ENCODE measurements at places on chromosomes 6 and 20.

- no peak for DNase-seq
These were observed 59.4 kb upstream of the DOK5 start for GRCh38 chr20:54415967-54416366.

GRCh38 chr6:4941782-4942672 lies 61.8 kb downstream of the RPP40 start:
- no peak for DNase-seq

GRCh38 chr6:22972771-22973170 lies 403.4 kb downstream of the HDGFL1 start:
- no peak for DNase-seq

DNA sequence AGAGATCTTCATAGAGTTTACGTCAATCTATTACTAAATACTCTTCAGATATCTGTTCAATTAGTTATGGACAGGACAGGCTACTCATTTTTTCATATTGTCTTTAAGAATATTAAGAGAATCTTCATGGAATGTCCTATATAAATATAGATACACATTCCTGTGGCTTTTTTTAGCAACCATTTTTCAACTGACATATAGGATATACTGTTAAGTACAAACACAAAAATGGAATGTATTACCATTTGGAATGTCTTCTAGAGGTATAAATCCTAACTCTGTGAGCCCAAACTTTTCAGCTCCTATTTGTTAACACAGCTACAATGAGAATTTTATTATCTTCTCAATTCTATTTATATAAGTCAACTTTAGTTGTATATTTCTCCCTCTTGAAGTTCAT lies 239.6 kb upstream of the DEFB112 start:
- no peak for DNase-seq

DNA sequence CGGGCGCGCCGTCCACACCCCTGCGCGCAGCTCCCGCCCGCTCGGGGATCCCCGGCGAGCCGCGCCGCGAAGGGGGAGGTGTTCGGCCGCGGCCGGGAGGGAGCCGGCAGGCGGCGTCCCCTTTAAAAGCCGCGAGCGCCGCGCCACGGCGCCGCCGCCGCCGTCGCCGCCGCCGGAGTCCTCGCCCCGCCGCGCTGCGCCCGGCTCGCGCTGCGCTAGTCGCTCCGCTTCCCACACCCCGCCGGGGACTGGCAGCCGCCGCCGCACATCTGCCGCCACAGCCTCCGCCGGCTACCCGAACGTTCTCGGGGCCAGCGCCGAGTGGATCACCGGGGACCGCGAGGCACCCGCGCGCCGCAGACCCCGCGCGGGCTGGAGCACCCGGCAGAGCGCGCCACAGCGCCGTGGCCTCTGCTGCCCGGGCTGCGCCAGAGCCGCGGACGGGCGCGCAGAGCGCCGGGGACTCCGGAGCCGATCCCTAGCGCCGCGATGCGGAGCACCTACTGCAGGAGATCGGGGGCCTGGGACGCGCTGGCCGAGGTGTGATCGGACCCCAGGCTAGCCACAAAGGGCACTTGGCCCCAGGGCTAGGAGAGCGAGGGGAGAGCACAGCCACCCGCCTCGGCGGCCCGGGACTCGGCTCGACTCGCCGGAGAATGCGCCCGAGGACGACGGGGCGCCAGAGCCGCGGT lies at the start of gene BMP2:
BMP2 (plus strand) TSS at position 151 of the 692 bp plus-strand sequence. CDS start 2,441 bp downstream, outside the sequence.
- DNase-seq, result peak; percentile 54

GRCh38 chr6:23448281-23448680 lies 677.7 kb upstream of the NRSN1 start:
- no peak for DNase-seq

DNA sequence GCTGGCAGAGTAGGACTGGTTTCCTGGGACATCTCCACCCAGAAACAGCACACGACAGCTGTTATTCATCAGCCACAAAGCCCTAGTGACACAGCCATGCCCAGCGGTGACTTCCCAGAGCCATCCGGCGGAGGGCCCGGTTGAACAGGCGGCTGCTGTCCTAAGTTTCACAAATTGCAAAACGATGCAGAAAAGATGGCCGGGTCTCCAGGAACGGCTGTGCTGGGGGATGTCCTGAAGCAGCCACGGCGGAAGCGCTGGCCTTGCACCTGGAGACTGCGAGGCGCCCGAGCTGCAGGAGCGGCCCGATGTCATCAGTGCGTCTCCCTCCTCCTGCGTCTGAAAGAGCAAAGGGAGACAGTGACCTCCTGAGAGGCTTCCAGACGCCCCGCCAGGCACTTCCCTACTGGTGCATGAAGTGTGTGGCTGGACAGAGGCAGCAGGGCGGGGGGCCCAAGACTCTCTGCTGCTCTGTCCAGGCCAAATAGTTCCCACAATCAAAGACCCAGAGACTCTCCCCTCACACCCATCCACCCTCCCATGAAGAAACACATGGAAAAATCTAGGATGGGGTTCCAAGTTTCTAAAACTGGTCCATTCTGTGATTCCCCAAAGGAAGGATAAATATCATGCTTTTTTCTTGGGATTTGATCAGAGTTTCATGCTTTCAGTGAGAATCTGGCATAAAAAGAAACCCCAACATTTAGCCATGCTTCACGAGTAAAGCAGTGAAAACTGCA lies 44.0 kb downstream of the SSR1 start:
- DNase-seq, result no peak

- DNase-seq, result no peak
These were observed 592.3 kb downstream of the PKHD1 start for GRCh38 chr6:51495096-51495495.

DNA sequence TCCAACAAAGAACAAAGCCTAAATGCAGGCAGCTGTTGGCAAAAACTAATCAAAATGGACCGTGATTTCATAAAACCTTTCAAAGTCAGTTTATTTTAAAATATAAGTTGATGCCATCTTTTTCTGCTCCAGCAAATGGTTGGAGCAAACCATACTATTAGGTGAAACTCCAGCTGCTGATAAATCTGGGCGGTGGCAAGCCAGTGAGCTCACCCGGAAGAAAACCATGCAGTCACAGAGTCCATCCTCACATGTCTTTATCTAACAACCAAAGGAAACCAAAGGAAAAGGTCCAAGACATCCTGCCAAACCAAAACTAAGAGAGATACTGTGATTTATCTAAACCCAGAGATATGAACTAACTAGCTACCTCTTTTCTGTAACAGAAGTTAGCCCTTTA lies 72.6 kb downstream of the HIVEP2 start:
- DNase-seq, result no peak

- DNase-seq, result no peak
These were observed 71.2 kb downstream of the KIAA0319 start for GRCh38 chr6:24574809-24575208.

DNA sequence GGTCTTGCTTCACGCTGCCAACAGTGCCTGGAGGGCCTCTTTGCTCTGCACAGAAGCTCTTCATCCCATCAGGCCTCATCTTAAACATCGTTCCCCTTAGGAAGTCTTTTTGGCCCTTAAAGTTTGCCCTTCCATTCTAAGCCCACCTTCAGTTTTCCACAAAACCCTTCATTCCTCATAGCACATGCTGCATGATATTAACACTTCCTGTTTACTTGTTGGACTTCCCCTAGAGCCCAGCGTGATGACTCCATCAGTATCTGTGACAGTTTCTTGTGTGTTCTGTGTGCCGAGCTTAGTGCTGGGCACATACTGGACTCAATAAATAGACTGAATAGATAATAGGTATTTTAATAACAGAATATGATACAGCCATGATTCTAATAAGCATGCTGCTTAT lies 2.2 kb downstream of the NT5DC1 start:
- no peak for DNase-seq

DNA sequence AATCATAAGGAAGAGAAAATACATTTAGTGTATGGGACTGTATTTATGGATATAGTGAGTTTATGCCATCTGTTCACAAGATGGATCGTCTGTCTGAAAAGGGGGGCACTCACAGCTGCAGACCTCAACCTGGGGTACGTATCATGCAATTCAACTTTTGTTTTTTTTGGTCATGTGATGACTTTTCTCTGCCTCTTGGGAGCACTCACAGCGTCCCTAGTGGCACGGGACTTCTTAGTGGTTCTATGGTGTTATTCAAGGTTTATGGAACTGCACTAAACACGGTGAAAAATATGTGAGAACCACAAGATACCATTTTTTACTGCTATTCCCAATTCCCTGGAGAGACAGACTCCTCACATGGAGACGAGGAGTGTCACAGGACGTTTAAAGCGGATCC lies 60.4 kb upstream of the MPC1 start:
- DNase-seq, result no peak

GRCh38 chr6:145224450-145224849 lies 510.9 kb downstream of the EPM2A start:
- no peak for DNase-seq

DNA sequence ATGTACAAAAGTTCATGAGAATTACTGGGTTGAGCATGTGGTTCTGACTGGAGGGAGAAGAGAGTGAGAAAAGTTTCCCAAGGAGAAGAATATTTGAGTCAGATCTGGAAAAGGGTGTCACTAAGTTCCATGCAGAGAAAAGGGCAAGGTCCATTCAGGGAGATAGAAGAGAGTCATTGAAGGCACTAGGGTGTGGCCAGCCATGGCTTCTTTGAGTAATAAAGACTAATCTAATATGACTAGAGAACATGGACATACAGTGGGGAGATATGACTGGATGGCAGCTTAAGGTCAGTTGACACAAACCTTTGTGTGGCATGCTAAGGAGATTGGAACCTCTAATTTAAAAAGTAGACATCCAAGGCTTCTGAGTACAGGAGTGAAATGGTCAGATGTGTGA lies 10.7 kb upstream of the SLC17A4 start:
- DNase-seq, result no peak

DNA sequence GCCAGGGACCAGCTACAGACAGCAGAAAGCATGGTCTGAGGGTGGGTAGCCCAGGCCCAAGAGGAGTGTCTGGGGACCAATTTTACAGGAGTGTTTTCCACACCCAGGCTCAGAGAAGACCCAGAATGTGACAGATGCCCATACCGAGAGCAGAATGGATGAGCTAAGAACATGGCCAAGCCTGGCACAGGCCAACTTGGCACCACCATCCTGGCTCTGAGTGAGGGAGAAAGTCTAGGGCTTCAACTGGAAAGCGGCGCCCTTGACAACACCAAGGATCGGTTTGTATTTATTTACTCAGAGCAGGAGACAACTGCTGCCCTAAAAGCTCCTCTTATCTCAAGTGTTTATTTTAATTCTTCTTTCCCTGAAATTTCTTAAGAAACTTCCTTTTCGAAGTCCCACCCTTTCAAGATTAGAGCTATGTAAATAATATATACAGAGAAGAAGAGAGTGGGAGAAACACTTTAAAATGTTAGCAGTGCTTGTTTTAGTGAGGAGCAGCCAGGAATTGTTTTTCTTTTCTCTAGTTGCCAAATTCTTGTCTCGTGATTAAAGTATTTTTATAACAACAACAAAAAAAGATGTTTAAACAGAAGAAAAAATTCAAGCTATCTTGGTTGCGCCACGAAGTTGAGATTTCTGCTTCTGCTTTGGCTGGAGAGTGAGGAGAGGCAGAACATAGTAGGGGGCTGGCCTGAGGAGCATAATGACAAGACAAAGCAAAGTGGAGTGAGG lies 16.2 kb downstream of the TNXB start:
- DNase-seq, result no peak

DNA sequence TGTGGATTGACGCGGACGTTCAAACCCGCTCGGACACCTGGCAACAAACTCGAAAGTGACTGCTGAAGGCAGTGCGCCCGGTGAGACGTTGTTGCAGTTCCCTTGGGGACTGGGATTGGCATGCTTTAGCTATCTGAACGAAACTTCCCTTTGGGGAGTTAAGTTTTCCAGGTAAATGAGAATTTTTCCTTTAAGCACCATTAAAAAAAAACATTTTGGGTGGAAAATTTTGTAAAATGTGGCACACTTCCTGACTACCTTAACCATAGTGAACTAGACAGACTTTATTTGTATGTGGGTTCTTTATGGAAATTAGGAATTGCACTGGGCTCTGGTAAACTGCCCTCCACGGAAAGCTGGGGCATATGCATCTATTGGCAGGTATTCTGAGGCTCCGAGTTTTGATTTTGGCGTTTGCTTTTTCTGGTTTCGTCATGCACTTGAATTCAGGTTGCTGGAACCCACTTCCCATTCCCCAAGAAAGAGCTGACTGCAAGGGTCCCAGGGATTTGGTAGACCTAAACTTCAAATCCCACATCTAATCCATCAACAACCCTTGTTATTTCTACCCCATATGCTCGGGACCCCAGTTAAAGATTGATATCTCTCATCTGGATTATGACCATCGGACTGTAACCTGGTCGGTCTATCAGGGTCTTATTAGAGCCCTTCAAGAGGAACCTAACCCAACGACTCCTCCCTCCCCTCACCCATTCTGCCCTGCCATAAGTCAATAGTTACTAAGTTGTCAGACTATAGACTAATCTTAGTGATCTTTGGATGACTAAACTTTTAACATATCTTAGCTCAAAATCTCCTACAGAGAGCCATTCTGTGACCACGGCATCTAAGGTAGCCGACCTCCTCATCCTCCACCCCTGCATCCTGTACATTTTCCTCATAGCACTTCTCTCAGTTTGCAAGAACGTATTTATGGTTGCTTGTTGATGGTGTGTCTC lies 800 bp upstream of the DYNLT1 start:
- no peak for DNase-seq

- peak; percentile 76 for DNase-seq
These were observed 30.6 kb downstream of the MRPL14 start for GRCh38 chr6:44096612-44097011.

- no peak for DNase-seq
These were observed 33.0 kb downstream of the RIPOR2 start for GRCh38 chr6:24902782-24903181.

DNA sequence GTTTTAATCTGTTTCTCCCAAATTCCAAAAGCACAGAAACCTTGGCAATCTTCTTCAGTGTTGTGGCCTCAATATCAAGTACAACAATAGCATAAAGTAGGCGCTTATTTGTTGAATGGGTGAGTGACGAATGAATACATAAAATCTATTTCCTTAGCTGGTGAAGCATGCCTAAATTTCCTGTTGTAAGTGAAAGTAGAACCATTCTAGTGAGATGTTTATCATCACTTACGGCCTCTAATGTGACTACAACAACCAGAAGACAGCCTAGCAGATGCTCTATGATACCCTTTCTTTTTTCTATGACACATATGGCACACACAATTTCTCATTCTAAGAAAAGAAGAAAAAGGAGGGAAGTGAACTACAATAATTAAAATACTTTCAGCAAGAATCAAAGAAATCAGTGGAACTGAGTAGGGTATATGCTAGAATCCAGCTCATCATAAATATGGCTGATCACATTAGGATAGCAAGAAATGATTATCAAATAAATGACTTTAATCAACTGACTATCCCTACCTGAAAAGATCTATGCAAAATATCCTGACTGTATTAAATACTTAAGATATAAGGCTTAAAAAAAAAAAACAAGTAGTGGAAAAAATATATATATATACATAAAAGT lies 67.4 kb downstream of the BTBD9 start:
- DNase-seq, result no peak

- DNase-seq, result no peak
These were observed 425.8 kb downstream of the FRK start for GRCh38 chr6:115634887-115635286.
